Activated CD8-positive, alpha-beta memory T cell treated with anti-CD3 and anti-CD28 coated beads, Interleukin-2, amount 10 ng/mL, durations not matched to agents 7 days and 5 days (primary cell): ENCODE measurements at places on chromosomes 6 and 20. TPM values are rescaled to one million over a fixed set of nuclear protein-coding genes. Genes with fewer than 3 reads are reported as not detected.

DNA sequence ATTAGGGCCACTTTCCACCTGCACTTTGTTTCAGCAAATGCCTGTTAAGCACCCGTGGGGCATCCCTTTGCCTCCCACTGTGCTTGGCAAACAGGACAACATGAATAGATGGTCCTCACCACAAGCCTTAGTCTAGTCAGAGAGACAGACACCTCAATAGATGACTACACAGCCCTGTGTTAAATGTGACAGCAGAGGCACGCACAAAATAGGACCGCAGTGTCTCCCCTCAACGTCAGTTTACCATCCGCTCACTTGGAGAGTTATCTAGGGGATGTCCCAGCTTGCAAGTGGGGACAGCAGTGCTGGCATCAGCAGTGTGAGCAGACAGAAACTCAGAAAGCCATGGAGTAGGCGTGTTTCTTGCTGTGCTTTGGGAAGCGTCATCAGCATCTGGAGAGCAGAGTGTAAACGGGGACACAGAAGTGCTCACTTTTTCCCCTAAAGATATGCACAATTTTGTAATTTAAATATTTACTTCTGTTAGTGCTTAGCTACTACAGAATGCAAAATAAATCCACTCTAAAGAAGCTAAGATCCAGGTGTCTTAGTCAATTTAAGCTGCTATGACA is 66.0 kb upstream of the TXNDC5 start:
- no peak for DNase-seq
- H3K36me3 ChIP-seq = no peaks in the 10 kb centered on the region
- H3K4me1 ChIP-seq = no peaks in the 10 kb centered on the region
- H3K4me3 ChIP-seq = no peak overlapping the region

DNA sequence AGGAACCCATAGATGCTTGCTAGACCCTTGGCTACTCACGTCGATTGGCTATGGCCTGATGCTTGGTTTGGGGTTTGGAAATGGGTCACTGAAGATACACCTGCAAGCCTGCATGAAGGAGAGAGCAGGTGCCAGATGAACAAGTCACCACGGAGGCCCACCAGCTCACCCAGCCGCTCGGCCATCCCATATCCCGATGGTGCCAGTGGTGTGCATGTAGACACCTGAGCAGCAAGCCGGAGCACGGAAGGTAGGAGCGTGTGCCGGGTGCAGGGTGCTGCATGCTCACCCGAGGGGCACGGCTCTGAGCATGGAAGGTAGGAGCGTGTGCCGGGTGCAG is 35.9 kb downstream of the DACT2 start:
- no peak for DNase-seq
- no peak overlapping the region for H3K4me3 ChIP-seq
- H3K4me1 ChIP-seq = peaks cover 3% of the 10 kb centered on the region
- no peaks in the 10 kb centered on the region for H3K36me3 ChIP-seq
- H3K27me3 ChIP-seq = peaks cover 5% of the 10 kb centered on the region
- H3K27ac ChIP-seq = no peak overlapping the region

DNA sequence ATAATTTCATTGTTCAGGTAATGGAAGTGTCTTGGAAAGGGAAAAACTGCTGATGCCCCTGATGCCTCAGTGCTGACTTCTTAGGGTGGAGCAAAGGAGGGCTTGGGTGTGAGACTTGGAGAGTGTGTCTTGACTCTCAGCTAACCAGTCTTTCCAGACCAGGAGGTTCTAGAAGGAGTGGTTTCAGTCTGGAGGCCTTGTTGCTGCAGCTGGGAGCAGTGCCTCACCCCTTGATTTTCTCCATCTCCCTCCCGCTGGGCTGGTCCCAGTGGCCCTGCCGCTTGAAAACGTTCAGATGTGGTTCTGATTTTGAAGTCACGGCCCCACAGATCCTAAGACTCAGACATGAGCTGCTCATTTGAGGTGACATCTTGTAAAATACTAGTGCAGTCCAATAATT is 5.4 kb downstream of the DSP start:
- peaks cover 61% of the 10 kb centered on the region for H3K27me3 ChIP-seq
- DNase-seq = no peak
- H3K4me1 ChIP-seq = peaks cover under 1% of the 10 kb centered on the region

DNA sequence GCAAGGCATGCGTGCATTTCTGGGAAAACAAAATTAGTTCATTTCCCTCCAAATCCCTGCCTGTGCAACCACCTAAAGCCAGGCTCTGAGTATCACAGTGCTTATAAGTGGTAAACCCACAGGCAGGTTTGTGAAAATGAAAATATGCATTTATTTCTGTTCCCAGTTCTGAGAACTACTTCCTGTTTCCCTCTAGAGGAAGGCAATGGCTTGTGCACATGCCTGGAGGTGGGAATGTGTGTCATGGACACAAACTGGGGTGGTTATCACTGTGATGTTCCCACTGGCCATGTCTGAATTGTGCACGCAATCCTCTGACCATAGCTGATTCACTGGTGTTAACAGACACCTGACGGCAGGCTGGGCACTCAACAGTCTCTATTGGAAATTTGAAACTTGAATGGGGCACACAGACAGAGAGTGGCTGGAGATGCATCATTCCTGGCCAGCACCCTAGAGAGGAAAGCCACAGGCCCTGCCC is 26.3 kb downstream of the FAM110A start:
- H3K27me3 ChIP-seq = no peaks in the 10 kb centered on the region
- H3K36me3 ChIP-seq = peaks cover 12% of the 10 kb centered on the region

DNA sequence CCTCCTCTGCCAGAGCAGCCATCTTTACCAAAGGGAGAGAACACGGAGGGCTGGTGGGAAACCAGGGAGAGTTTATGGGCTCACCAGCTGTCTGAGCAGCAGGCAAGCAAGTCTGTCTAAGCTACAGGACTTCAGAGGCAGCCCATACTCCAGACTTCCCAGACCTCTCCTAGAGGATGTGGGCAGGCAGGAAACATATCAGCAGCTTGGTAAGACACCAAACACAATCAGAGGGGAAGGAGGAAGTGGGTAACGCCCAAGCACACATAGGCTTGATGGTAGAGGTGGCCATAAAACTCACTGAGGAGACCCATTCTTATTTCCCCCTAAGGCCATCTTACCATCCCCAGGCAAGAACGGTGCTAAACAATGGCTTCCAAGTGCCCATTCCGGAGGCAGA is 143.1 kb upstream of the ARID1B start:
- H3K27me3 ChIP-seq = no peaks in the 10 kb centered on the region
- H3K27ac ChIP-seq = no peak overlapping the region
- no peaks in the 10 kb centered on the region for H3K36me3 ChIP-seq
- no peak overlapping the region for H3K4me3 ChIP-seq

MYLIP gene
- 9.1 TPM for total RNA-seq

HTR1E gene
- not detected for total RNA-seq

DNA sequence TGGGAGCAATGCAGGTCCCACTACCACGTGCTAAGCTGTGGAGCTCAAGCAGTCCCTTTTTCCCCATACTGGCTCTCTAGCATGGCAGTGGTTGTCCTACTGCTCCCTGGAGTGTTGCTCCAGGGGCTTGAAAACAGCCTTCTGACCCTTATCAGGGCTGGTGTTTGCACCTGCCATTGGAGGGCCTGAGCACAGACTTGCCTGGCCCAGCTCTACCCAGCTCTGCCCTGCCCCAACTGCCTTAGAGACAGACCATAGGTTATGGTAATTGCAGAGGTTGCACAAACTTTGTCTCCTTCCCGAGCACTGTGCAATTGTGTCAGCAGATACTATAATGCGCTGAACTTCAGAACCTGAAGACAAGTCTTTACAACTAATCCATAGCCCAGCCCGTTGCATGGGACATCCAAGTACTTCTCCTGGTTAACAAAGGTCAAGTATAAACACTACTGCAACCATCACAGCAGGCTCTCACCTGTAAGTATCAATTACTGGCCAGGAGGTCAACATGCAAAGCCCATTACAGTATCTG is 58.7 kb downstream of the PDSS2 start:
- H3K4me1 ChIP-seq = no peaks in the 10 kb centered on the region
- H3K36me3 ChIP-seq = peaks cover 56% of the 10 kb centered on the region
- no peak for DNase-seq

- no peak overlapping the region for H3K4me3 ChIP-seq
- H3K4me1 ChIP-seq = no peaks in the 10 kb centered on the region
- H3K27me3 ChIP-seq = no peaks in the 10 kb centered on the region
- H3K36me3 ChIP-seq = no peaks in the 10 kb centered on the region
- H3K27ac ChIP-seq = no peak overlapping the region
Observed at GRCh38 chr6:50301307-50301706, 251.6 kb upstream of the DEFB112 start.

GRCh38 chr6:144936764-144937163 is 651.6 kb downstream of the UTRN start:
- no peaks in the 10 kb centered on the region for H3K4me1 ChIP-seq
- no peak overlapping the region for H3K4me3 ChIP-seq
- H3K27me3 ChIP-seq = peaks cover 4% of the 10 kb centered on the region
- no peak for DNase-seq
- H3K36me3 ChIP-seq = peaks cover 3% of the 10 kb centered on the region

DNA sequence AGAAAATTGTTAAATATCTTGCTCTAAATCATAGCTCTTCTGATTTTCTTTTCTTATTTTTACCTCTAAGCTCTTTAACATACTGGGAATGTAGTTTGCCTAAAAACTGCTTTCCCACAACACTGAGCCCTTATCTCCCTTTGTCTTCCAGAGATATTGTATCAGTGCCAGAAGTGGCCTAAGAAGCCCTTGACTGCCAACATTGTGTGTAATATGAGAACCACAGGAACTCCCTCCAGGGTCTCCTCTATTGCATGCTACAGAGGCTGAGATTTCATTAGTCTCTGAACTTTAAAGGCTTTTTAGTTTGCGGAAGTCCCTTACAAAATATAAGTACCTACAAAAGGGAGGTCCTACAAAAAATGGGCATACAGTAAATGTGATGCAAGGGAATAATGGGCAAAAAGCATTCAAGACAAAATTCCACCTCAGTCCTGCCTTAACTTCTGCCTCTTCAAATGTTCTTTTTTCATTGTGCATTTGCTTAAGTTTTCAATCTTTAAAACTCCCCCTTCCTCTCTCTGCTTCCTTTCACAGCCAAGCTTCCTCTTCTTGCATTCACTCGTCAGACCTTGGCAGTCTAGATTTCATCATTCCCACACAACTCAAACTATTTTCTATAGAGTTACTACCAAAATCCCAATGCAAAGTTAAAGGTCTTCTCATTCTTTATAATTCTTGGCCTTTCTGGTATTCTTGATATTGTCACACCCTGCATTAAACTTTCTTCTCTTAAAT is 76.5 kb downstream of the ADGRG6 start:
- H3K4me1 ChIP-seq = no peaks in the 10 kb centered on the region
- peaks cover 34% of the 10 kb centered on the region for H3K27me3 ChIP-seq
- H3K4me3 ChIP-seq = no peak overlapping the region
- DNase-seq = no peak

DNA sequence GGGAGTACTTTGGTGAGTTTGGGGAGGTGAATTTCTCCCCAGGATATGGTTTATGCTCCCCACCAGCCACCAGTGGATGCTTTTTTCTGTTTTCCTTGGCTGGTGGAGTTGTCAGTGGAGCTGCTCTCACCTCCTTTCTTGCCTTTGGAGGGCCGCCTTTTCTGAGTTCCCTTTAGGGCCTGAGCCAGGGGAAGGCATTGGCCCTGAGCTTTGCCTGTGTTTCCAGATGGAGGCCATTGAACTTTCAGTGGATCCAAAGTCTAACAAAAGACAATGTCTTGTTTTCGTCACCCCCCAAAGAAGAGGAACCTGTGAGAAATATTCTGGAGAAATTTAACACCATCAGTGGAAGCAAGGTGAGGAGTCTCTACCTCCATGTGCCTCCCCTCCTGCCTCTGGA is 4.4 kb upstream of the TMEM14A start:
- DNase-seq = no peak
- H3K27me3 ChIP-seq = no peaks in the 10 kb centered on the region
- H3K36me3 ChIP-seq = peaks cover 2% of the 10 kb centered on the region
- H3K27ac ChIP-seq = no peak overlapping the region
- H3K4me3 ChIP-seq = no peak overlapping the region

DNA sequence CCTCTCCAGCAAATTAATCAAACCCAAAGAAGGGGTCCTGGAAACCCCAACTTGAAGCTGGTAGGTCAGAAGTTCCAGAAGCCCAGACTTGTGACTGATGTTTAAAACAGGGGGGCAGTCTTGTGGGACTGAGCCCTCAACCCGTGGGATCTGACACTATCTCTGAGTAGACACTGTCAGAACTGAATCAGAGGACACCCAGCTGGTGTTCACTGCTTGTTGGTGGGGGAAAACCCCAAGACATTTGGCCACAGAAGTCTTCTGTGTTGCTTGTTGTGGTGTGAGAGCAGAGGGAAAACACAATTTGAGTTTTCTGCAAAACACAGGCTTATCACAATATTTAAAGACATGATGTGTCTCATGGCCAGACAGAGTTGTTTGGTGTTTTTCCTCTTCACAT is 29.9 kb downstream of the KIF13A start:
- no peaks in the 10 kb centered on the region for H3K4me1 ChIP-seq
- H3K36me3 ChIP-seq = no peaks in the 10 kb centered on the region
- DNase-seq = no peak
- H3K27ac ChIP-seq = no peak overlapping the region
- peaks cover 32% of the 10 kb centered on the region for H3K27me3 ChIP-seq

DNA sequence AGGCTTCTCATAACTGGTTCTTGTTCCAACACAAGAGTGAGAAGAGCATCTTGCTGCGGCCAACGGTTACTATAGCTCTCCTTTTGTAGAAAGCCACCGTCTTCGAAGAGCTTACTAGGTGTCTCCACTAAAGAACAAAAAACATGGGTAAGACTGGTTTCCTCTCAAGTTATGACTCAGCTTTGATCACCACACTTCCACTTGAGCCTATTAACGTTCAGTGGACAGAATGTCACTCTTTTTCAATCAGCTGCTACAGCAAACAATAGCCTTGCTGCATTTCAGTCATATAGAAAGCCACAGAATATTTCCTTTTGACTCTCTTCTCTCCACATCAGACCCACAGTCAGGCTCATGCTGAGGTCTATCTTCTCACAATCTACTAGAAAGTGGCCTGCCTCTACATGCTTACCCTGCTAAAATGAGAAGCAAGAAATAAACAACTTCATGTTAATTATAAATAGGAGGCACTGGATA is 243.5 kb upstream of the PREP start:
- peaks cover 47% of the 10 kb centered on the region for H3K36me3 ChIP-seq
- H3K27ac ChIP-seq = peak overlapping the region; percentile 99
- peaks cover 92% of the 10 kb centered on the region for H3K4me1 ChIP-seq
- no peaks in the 10 kb centered on the region for H3K27me3 ChIP-seq

- peaks cover 34% of the 10 kb centered on the region for H3K4me1 ChIP-seq
- no peaks in the 10 kb centered on the region for H3K27me3 ChIP-seq
- DNase-seq = no peak
- peaks cover 4% of the 10 kb centered on the region for H3K36me3 ChIP-seq
- no peak overlapping the region for H3K4me3 ChIP-seq
- no peak overlapping the region for H3K27ac ChIP-seq
Observed at GRCh38 chr20:10554285-10554684, 119.2 kb downstream of the SLX4IP start.

TGM3 gene
- not detected for total RNA-seq

GRCh38 chr20:62495749-62496567 is 20.2 kb upstream of the GATA5 start:
- no peaks in the 10 kb centered on the region for H3K36me3 ChIP-seq
- H3K27ac ChIP-seq = no peak overlapping the region
- H3K27me3 ChIP-seq = no peaks in the 10 kb centered on the region
- peaks cover 8% of the 10 kb centered on the region for H3K4me1 ChIP-seq

LPIN3 gene
- total RNA-seq = 0.37 TPM
